ENCODE measurements at places on chromosomes 1 and 21.
A peak's percentile ranks its signal among the peaks of the same experiment; 100 is the strongest.

DNA sequence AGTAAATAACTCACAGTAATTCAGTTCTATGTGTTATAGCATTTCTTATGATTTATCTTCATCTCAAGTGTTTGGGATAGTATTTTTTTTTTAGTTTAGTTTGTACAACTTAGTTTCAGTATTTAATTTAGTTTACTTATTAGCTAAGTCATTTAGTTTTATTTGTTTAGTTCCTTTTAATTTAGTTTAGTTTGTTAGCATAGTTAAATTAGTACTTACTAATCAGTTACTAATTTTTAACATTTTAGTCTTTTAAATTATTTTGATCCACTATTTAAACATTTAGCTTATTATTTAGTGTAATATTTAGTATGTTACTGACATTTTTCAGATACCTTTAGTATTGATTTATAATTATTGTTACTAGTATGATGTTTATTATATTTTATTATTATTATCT lies 85.2 kb upstream of the SIPA1L2 start:
- no peak for DNase-seq

- no peak for DNase-seq
These were observed 30.6 kb downstream of the DNTTIP2 start for GRCh38 chr1:93848350-93848883.

DNA sequence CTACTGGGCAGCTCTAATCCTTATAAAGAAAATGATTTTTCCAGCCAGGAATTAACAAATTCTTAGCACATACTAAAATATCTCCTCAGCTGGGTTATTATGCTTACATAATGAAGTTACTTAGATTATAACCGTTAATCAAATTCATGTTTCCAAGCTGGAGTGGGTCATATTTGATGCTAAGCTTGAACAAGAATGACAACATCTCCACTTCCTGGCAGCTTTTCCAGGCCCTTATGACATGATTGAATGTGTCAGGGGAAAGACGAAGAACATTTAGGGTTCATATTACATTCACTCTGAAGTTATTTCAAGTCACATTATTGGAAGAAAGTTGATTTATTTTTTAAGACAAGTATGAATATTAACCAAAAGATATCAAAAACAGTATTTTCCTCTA lies 333.7 kb downstream of the PCP4 start:
- no peak for DNase-seq

DNA sequence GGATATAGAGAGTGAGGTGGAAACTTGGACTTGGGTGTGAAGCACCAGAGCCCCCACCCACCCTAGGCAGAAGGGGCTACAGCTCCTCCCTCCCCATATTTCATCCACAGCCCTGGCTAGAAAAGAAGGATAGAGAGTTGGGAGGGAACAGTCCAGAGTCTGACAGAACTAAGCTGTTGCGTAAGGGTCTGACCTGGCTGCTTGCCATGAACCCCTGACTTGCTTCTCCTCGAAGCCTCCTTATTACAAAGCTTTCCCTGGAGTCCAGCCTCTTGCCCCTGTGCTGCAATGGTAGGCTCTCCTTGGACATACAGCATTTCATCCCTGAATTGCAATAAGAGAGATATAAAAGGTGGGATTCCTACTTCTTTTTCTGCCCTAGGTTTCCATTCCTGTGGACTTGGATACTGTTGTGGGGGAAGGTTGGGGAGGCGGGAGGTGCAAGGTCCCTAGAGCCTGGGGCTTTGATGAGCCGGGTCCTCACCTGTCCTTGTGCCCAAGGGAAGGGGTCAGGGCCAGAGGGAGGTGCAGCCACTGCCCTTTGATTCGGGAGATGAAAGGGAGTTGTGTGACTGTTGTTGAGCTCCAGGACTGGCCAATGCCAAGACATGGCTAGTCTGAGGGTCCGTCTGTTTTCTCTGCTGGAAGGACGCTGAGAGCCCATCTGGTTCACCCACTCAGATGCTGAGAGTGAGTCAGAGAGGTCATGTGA lies 2.7 kb downstream of the RHBG start:
- peak; percentile 63 for DNase-seq

- no peak for DNase-seq
These were observed 21.5 kb upstream of the ST6GALNAC3 start for GRCh38 chr1:76053021-76053420.

DNA sequence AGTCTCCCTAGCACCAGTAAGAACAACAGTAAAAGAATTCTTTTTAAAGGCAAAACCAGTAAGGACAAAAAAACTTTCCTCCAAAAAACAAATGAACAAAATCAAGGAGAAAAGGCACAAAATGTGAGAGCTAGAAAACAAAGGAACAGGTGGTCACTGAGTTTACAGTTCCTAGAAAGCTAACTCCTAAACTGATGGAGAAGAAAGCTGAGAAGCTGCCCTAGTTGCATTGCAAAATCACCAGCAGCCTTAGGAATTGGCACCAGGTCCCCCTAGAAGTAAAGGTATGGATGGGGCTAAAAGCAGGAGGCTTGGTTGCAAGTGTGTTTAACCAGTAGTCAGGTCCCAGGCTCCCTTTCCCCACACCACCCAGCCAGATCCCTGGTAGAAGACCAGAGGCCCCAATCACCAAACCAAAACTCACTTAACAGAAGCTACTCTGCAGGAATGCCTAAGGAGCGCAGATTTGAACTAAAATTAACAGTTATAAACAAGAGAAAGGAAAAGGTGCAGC lies 47.6 kb downstream of the RAB3GAP2 start:
- DNase-seq: no peak

DNA sequence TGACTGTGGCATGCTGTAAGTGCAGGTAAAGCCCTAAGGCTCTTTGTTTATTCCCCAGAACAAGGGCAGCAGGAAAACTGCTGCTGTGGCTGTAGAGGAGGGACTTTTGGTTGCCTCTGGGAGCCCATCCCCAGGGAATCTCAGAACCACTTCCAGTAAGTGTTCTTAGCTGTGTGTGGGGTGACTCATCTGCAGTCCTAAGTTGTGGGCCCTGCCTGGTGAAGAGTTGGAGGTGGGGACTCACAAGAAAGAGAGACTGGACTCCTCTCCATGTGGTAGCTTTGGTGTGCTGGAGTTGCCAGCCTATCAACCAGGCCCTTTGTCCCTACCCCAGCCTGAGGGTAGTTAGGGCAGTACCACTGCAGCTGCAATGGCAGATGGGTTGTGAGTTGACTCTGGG lies 24.0 kb upstream of the DENND1B start:
- peak; percentile 49 for DNase-seq

GRCh38 chr1:9737671-9738070 lies 86.1 kb downstream of the CLSTN1 start:
- DNase-seq: no peak

GRCh38 chr1:17916702-17917101 lies 161.6 kb downstream of the ACTL8 start:
- DNase-seq: no peak

- DNase-seq: no peak
These were observed 113.9 kb downstream of the DSCAM start for GRCh38 chr21:40733024-40733397.

DNA sequence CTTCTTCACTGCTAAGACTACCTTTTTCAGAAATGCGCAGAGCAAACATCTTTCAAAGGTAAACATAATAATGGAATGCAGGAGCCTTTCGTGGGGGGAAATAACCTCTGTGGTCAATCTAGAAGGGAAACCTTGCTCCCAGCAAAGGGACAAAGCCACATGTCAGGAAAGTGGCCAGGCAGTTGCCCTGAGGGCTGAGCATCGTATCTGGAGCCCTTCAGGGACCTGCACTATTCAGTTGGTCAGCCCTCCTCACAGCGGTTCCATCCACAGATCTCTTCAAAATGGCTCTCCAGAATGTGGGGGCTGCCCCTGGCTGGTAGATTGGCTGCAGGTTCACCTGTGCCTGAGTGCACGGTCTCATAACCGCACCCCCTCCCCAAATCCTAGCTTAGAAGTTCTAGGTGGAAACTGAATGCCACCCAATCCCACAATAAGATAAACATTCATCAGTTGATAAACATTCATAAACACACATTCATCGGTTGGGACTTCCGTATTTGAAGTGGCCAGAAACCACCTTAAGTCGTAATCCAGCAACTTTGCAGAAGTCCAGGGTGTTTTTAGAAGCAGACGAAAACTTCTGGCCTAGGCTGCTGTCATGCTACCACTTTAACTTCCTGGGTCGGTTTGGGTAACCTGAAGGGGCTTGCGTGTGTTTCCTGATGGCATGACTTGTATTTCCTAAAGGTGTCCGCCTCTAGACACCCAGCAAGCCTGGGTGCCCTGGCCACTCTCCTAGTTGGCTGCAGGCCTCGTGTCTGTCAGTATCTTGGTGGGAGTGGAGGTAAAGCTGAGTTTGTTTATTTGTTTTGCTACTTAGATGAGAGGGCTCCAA lies 50.5 kb downstream of the RASSF5 start:
- DNase-seq: no peak

GRCh38 chr1:58162952-58163550 lies 383.5 kb downstream of the OMA1 start:
- peak; percentile 35 for DNase-seq

GRCh38 chr1:163439471-163439870 lies 117.7 kb downstream of the NUF2 start:
- DNase-seq: no peak

- DNase-seq: no peak
These were observed 17.0 kb downstream of the MARK1 start for GRCh38 chr1:220544901-220545303.

DNA sequence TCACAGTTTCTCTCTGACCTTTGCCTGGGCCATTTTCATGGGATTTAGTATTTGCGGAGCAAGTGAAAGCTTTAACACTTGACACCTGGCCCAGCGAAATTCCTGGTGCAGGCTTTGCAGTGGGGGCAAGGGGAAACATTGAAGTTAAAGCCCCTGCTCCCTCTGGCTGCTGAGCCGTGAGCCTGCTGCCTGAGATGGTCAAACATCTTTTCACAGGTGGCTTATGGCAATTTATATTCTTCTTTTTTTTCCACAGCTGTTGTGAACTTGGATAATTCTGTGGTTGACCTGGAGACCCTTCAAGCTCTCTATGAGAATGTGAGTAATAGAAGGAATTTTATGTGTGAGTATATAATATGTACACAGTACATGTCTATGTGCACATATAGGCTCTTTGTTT lies 202.9 kb downstream of the FMN2 start:
- no peak for DNase-seq

- DNase-seq: no peak
These were observed 96.9 kb downstream of the NEK7 start for GRCh38 chr1:198253668-198254067.

DNA sequence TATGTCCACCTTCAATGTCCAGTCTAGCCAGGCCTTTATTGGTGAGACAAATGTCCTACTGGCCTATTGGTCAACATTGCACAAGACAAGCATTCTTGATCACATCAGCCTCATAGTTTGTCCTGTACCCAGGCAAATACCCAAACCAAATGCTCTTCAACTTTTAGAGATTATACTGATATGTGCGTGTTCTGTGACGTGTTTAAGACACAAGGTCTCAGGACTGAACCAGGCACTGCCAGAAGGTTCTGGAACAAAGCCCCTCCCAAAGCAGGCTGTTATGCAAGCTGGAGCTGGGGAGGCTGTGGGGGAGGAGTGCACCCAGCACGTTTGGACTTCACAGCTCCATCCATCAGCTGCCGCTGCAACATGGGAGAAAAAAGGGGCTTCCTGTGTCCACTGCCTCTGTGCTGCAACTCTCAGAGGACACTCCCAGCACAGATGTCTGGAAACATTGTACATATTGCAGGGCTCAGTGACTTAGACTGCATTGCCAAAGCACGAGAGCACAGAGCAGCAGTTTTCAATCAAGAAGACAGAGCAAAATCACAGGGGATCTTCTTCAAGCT lies 45.9 kb downstream of the NID1 start:
- peak; percentile 96 for DNase-seq

DNA sequence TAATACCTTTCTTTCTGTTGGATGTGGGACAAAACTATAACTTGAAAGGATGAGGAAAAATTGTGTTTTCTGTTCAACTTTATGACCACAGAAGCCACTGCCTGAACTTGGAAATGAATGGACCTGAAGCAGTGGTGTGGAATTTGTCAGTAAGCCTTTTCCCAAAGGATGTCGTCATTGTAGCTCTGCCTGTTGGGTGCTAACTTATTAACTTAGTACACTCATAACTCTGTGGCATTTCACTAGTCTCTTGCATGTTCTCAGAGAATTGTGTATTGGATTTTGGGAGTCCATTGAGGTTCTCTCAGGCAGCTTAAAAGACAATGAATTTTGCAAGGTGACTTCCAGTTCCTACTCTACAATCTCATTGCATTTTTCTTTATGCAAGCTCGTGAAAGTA lies 49.6 kb downstream of the KCNK2 start:
- DNase-seq: no peak

DNA sequence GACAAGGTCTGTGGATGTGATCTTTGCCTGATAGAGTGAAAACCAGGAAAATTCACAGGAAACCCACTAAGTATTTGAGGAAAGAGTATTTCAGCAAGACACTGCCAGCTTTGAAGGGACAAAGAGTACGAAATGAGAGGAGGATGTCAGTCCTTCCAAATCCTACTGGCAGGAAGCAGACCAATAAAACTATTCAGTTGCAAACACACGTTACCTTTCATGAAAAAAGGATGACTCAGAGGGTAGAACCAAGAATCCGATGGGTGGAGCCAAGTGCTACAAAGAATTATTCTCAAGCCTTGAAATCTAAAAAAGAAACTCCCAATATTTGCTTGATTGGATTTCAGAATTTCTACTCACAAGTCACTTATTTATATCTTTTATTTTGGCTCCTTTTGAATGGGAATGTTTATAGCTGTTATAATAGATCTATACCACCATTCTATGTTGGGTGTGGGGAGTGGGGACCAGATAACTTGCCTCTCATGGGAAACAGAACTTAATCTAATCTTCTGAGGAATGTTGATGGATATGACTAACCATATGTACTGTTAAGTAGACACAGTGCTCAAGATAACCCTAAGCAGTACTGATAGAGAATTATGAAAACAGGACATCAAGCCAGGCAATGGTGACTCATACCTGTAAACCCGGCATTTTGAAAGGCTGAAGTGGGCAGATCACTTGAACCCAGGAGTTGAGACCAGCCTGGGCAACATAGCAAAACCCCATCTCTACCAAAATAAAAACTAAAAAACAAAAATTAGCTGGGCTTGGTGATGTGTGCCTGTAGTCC lies 19.3 kb upstream of the HEATR1 start:
- no peak for DNase-seq

- DNase-seq: no peak
These were observed 200.9 kb downstream of the TM2D1 start for GRCh38 chr1:61523893-61524605.

DNA sequence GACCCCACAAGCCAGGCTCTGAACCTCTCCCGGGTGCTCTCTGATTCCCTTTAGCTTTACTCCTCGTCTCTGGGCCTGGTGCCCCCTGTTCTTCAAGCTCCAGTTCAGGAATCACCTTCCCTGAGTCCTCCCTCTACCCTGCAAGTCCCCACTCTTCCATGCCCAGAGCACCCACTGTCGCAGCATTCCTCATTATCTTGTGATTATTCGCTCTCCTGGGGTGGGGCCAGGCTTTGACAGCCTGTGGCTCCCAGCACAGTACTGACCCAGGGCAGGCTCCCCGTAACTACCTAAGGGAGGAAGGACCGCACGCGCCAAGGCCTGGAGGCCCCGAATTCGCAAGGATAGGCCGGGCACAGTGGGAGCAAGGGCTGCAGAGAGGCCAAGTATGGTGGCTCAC lies 734 bp upstream of the C1orf210 start:
- DNase-seq: no peak

Data from fibroblast of the conjunctiva (primary cell).